ENCODE measurements at places on chromosomes 12 and 14.
A peak's percentile ranks its signal among the peaks of the same experiment; 100 is the strongest.

- DNase-seq: no peak
Measured at GRCh38 chr12:95996034-95996658, at the start of gene HAL. Gene HAL, minus strand, starts transcription at chr12:95996344. Its CDS starts 434 bp downstream, at chr12:95995910.

- no peak for DNase-seq
Measured at GRCh38 chr14:45034730-45035129, 49.2 kb upstream of the PRPF39 start.

GRCh38 chr12:10279937-10280336 lies 27.7 kb upstream of the KLRD1 start:
- DNase-seq: no peak

DNA sequence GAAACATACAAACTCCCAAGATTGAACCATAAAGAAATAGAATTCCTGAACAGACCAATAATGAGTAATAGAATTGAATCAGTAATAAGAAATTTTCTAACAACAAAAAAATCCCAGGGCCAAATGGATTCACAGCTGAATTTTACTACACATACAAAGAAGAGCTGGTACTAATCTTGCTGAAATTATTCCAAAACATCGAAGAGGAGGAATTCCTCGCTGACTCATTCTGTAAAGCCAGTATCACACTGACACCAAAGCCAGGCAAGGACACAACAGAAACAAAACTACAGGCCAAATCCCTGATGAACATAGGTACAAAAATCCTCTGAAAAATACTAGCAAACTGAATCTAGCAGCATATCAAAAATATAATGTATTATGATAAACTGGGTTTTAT lies 367.8 kb upstream of the CLEC14A start:
- no peak for DNase-seq

DNA sequence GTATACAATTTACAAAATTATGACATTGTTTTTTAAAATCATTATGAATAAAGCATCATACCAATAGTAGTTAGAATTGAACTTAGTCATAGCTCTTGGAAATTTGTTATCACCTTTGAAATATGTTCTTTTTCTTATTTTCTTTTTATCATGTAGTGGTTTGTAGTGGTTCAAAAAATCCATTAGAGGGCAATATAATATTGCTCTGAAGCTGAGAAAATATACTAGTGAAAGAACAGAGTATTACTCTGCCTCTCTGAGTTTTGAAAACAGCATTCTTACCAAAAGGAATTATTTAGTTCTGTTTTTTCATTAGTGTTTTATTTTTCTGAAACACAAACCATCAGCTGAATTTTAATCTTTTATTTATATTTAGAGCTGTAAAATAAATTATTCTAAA lies 76.2 kb downstream of the PDZRN4 start:
- DNase-seq: peak; percentile 66

GRCh38 chr14:68908803-68909202 lies 70.3 kb downstream of the ACTN1 start:
- DNase-seq: no peak

DNA sequence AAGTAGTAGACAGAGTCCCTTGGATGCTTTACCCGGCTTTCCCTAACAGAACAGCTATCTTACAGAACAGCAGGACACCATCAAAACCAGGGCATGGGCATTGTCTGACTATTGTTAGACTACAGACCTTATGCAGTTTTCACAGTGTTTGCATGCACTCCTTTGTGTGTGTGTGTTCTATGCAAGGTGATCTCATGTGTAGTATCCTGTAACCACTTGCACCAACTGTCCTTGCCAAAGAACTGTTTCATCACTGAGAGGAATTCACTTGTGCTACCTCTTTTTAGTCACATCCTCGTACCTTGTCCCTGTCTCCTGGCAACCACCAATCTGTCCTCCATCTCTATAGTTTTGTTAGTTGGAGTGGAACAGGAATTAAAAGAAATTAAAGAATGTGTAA lies 183.6 kb upstream of the PZP start:
- DNase-seq: no peak

DNA sequence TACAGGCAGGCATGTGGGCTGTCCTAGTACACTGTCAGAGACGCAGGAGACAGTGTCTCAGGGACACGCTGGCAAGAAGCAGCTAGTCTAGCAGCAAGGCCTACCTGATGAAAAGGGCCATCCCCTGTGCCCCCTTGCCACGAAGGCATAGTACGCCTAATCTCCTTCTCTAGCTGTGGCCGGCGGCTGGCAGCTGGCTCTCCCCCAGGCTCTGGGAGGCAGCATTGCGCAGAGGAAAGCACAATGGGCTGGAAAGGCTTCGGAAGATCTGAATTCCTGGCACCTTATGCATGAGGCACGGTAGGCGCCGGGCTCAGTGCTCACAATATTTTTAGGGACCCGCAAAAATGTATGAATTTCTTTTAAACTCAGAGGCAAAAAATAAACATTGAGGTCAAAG lies 16.0 kb upstream of the PLEKHH1 start:
- DNase-seq: no peak

- no peak for DNase-seq
Measured at GRCh38 chr12:51339750-51340149, 6.7 kb downstream of the CELA1 start.

- peak; percentile 34 for DNase-seq
Measured at GRCh38 chr12:95574799-95575452, 23.6 kb upstream of the USP44 start.

DNA sequence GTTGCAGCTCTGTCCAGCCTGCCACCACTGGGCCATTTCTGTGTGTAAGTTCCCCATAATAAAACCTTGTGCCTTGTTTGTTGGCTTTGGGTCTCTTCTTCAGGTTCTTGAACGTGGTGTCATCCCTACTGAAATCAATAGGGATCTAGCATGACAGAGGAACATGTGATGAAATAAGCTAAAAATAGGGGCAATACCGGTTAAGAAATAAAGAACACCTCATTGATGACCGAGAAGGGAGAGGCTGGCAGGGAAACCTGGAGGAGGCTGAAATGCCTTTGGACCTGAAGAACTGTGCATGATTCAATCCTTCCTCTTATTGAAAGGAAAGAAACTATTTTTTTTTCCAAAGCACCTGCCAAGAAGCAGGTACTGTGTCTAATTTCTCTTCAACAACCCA lies 172.3 kb downstream of the PPM1H start:
- no peak for DNase-seq

GRCh38 chr12:51994959-51995358 lies 11.8 kb upstream of the TAMALIN start:
- DNase-seq: no peak

DNA sequence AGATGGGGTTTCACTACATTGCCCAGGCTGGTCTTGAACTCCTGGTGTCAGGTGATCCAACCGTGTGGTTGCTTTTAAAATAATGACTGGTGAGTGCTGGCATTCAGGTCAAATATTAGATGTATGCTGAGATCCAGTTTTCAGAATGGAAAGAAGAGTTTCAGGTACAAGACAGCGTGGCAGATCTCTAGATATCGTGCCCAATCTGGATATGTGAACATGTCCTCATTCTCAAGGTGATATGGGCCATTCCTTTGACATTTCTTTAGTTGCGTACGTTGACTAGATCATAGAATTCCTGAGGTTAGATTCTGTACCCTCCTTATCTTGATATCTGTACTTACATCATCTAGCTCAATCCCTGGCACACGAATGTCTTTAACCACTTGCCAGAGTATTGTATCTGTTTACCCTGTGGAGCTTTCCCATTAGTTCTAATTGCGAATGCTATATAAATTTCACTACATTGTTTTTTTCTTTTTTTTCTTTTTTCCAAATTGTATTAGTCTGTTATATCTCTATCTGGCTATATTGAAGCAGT lies 80.2 kb downstream of the ANO6 start:
- DNase-seq: no peak

DNA sequence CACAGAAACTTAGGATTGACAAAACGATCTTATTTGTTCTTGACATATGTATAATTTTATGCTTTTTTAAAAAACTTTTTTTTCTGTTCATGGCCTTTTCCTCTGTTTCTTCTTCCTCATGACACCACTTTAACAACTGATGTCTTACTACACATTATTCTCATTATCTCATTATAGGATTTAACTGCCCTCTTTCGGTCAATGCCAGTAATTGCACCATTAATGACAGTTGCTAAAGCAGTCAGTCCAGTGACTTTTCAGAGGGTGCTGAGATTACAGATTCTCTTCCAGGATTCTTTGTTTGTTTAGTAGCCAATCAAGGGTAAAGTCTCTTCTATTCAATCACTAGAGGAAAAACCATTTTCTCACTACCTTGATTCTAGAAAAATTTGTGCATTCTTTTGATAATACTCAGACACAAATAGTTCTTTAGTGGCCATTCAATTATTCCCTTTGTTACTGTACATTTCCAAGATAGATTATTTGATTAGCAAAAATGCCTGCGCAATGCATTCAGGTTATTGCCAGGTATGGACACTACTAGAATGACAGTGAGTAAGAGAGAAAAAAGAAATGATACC lies 50.1 kb downstream of the KLRG1 start:
- DNase-seq: peak; percentile 63

DNA sequence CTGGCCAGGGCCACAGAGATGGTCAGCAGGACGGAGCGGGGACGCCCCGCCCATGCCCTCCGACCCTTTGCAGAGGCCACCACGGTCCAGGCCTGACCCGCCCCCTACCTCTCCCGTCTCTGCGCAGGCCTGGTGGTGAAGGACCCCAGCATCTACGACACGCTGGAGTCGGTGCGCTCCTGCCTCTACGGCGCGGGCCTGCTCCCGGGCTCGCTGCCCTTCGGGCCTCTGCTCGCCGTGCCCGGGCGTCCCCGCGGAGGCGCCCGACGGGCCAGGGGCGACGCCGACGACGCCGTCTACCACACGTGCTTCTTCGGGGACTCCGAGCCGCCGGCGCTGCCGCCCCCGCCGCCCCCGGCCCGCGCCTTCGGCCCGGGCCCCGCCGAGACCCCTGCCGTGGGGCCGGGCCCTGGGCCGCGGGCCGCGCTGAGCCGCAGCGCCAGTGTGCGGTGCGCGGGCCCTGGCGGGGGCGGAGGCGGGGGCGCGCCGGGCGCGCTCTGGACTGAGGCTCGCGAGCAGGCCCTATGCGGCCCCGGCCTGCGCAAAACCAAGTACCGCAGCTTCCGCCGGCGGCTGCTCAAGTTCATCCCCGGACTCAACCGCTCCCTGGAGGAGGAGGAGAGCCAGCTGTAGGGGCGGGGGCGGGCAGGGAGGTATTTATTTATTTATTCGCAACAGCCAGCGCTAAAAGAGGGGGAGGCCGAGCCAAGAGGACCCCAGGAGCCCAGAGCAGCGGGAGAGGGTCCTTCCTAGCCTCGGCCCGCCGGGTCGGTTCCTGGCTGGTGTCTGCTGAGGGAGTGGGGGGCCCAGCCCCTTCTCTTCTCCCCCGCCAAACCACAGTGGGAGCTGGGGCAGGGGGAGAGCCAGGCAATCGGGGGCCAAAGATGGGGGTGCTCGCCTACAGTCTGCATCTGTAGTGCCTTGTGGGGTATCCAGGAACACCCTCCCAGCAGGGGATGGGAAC lies 8.1 kb downstream of the TAMALIN start:
- DNase-seq: no peak

DNA sequence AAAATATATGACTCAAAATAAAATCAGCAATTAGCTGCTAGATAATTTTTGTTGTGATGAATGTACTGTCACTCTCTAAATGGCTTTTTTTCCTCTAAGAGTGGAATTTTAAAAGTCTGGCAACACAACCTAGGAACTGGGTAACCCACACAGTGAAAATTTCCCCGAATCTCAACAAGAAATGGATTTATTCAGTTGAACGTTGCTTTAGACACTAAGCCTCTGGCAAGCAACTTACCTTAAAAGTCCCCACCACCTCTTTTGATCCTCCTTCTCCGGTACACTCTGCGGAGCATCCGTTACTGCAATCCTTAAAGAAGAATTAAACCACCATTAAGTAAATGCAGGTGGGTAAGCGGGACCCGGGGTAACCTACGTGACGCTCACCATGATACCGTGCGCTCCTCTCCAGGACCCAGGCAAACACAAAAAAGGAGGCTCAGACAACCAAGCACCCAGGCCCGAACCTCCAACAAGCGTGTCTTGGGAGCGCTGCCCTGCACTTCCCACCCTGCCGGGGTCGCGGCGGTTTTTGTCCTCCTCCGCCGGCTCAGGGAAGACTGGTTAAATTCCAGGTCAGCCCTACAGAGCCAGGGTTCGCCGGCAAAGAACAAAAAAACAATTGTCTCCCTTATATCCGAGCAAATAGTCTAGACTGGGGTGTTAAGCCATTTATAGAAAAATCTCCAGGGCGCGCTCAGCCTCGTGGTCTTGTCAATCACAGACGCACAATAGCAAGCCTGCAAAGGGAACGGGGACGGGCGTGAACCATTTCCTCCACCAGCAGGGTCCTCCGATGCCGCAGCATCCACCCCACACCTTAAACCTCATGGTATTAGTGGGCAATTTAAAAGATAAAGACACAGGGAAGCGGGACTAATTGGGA lies 47.1 kb downstream of the BCAT1 start:
- no peak for DNase-seq

GRCh38 chr14:61647704-61648103 lies 47.6 kb upstream of the HIF1A start:
- no peak for DNase-seq

- DNase-seq: no peak
Measured at GRCh38 chr14:85516239-85517113, 13.5 kb upstream of the FLRT2 start.

DNA sequence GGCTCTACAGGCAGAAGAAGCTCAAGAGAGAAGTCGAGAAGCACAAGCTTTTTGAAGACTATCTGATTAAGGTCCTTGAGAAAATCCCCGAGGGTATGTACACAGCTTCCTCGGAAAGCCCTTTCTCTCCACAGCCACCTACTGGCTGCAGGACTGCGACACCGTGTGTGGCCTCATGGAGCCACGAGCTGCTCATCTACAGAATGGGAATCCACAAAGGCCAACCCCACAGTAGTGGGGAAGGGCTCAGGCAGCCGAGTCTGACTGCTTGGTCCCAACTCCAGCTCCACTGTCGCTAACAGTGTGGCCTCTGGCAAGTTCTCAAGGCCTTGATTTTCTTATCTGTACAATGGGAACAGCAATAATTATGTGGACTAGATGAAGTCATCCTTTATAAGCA lies 2.5 kb downstream of the CCDC197 start:
- no peak for DNase-seq

- DNase-seq: no peak
Measured at GRCh38 chr12:11797317-11797913, 147.9 kb downstream of the ETV6 start.

- DNase-seq: no peak
Measured at GRCh38 chr12:113090740-113091139, 34.2 kb downstream of the DTX1 start.

- no peak for DNase-seq
Measured at GRCh38 chr14:59046746-59047145, 141.7 kb upstream of the DAAM1 start.

GRCh38 chr12:27064397-27065342 lies 17.7 kb downstream of the C12orf71 start:
- no peak for DNase-seq

- DNase-seq: peak; percentile 76
Measured at GRCh38 chr14:56491299-56492285, 88.0 kb upstream of the TMEM260 start.
